ENCODE measurements at places on chromosomes 5 and 9.
A peak's percentile ranks its signal among the peaks of the same experiment; 100 is the strongest.

DNA sequence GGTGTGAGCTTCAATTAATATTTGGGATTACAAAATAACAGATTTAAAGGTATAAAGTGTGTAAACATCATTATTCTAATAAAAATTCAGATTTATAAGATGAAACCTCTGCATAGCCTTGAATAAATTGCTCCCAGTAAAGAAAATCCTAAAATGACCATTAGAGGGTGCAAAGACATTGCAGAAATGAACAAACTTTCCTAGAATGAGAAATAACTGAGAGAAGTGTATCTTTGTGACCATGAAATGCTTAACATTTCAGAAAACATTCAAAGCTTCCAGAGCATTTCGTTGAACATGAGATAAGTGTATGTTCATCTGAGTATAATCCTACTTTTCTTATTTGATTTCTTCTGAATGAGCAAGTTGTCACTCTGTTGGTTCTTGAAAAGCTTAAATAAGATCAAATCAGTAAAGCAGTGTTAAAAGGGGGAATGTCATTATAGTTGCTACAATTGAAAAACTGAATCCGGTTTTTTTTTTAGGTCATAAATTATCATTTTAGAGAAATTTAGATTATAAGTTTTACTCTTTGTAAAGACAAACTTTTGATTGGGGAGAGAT, 24.7 kb upstream of the NUDT12 start:
- DNase-seq: no peak

- no peak for DNase-seq
These were observed 127.1 kb downstream of the TRIO start for GRCh38 chr5:14270209-14270702.

DNA sequence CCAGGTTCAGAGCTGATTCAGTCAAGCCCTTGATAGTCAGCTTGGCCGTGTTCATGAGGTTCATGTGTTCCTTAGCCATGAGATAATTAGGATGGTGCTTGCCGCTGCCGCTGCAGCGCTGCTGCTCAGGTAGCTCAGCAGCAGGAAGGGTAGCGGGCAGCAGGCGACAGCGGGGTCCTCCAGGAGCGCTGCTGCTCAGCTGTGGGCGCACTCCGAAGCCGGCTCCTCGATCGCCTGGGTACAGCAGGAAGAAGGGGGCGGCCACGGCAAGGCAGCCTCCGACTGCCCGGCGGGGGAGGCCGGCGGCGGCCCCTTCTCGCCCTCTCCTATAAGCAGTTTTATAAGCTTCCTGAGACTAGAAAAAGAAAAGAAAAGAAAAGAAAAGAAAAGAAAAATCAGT, 1253.6 kb downstream of the EFNA5 start:
- DNase-seq: no peak

- DNase-seq: no peak
These were observed 84.4 kb downstream of the HTR4 start for GRCh38 chr5:148569948-148570347.

DNA sequence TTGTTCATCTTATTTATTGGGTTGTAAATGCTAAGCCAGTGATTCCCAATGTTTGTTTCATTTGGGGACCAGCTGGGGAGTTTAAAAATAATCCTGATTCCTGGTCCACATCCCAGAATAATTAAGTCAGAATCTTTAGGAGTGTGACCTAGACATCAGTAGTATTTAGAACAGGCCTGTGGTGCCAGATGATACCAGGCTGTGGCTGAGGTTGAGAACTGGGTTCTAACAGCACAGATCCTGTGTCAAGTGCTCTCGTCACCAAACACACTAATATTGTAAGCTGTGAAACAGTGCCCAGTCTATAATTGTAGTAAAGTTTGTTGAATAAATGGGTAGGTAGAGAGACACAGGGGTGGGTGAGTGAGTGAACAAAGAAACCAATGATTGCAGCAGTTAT, 172.1 kb upstream of the PPP1R2B start:
- no peak for DNase-seq

DNA sequence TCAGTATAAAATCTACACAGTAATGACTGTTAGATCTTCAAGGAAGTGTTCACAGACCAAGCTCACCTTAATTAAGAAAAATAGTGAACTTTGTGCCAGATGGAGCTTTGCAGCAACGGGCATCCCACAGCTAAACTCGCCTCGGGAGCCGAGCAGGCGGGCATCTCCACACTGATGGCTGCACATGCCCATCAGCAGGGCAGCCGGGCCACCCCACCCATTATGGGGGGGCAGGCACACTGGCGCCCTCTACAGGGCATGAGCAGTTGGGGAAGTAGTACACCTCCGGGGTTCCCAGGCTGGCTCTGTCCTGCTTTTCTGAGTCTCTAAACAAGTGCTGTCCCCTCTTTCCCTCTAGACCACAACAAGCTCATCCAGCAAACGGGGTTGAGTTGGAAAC, 21.6 kb downstream of the ANKS6 start:
- DNase-seq: no peak

DNA sequence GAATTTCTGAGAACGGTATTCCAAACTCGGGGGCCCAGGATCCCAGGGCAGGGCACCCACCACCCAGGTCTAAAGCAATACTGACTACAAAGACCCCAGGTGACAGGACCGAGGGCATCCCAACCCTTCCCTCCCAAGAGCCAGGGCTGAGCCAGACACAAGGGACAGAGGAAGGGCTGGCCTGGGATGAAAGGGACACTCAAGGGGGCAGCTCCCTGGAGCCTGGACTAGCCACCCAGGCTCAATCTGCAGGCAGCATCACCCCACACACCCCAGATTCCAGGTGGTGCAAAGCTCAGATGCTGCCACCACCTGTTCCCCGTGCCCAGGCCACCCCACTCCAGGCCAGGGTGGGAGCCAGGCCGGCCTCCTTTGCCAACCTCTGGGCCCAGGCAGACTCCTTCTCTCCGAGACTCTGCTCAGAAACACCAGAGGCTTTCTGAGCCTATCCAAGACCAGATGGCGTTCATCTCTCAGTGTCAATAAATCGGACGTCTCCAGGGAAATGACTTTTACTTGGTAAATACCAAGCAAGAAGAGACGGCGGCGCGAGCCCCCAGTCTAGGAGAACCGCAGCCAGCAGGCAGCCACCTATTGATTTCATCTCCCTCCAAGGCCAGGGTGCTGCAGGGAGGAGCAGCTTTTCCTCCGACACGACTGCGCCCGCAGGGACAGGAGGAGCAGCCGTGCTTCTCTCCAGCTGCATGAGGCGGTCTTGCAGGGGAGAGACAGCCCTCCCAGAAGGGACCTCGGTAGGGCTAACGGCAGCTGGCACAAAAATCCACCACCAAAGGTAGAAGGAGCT, 94.1 kb upstream of the ADAMTS2 start:
- no peak for DNase-seq

DNA sequence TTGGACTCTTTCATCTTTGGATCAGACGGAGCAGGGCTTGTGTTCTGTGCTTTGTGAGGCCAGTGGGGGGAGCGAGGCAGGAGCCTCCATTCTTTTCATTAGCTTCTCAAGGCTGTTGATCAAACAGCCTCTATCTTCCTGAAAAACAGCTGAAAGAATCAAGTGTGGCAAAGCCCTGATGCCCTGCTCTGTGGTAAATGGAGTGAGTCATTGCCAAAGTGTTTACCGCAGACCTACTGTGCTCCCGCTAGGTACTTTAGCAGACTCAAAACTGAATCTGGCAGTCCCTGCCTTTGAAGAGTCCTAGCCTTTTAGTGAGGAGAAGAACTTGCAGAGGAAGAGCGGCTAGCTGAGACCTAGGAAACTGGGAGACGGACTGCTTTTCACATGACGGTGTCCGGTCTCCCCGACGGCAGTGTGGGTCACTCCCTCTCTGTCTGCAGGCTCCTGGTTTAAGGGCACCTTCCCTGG, 3.3 kb downstream of the ANKRD33B start:
- no peak for DNase-seq

- no peak for DNase-seq
These were observed 2225.9 kb upstream of the C9orf72 start for GRCh38 chr9:29799227-29799626.

DNA sequence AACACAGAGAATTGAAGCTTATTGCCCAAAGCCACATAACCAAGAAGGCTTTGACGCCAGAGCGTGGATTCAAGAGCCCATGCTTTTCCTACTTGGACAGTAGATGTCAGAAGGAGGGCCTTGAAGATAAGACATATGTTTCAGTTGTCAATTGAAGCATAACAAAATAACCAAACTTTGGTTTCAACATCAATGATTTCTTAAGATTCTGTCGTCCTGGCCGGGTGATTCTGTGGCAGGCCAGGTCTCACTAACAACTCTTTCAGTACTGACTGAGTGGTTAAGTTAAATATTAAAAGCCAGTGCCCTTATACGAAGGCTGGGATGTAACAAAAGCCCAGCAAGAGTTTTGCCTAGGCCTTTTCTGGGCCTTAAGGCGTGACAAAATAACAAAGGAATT, 94.0 kb downstream of the RCL1 start:
- DNase-seq: no peak

DNA sequence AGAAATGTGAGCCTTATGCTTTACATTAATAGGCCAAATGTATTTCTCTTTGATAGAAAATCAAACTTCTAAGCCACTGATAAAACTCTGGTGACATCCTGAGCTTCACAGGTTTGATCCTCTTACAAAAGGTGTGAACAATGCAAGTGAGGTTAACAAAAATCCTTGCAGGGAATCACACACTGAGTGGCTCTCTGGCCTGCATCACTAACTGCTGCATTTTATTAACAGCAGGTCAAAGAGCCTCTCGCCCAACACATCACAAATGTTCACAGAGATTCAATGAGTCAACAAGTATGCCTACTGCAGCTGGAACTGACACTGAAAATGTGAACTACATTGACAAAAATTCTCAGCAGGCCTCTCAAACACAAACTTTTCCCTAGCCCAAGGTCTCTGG, 122.3 kb downstream of the SEMA5A start:
- DNase-seq: no peak

GRCh38 chr5:50352382-50352781, 88.7 kb downstream of the EMB start:
- DNase-seq: no peak

- peak; percentile 47 for DNase-seq
These were observed 718 bp upstream of the DENND4C start for GRCh38 chr9:19229595-19230354.

DNA sequence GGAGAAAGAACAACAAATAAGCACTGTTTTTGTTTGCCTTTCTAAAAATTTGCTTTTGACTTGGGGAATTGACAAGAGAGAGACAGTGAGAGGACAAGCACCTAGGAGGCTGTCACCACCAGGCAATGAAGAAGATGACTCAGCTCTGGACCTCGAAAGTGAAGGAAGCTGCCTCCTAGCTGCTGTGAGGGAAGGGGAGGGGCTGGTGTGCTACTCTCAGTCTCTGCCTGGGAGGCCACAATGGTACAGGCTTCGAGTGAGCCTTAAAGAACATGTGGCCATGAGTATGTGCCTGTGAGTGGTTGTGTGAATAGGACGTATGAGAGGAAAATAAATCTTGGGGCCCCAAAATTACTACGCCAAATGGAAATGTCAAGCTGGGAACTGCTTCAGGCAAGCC, 7.1 kb upstream of the PLK2 start:
- DNase-seq: no peak

GRCh38 chr5:137933491-137933911, 44.2 kb downstream of the PKD2L2 start:
- no peak for DNase-seq

DNA sequence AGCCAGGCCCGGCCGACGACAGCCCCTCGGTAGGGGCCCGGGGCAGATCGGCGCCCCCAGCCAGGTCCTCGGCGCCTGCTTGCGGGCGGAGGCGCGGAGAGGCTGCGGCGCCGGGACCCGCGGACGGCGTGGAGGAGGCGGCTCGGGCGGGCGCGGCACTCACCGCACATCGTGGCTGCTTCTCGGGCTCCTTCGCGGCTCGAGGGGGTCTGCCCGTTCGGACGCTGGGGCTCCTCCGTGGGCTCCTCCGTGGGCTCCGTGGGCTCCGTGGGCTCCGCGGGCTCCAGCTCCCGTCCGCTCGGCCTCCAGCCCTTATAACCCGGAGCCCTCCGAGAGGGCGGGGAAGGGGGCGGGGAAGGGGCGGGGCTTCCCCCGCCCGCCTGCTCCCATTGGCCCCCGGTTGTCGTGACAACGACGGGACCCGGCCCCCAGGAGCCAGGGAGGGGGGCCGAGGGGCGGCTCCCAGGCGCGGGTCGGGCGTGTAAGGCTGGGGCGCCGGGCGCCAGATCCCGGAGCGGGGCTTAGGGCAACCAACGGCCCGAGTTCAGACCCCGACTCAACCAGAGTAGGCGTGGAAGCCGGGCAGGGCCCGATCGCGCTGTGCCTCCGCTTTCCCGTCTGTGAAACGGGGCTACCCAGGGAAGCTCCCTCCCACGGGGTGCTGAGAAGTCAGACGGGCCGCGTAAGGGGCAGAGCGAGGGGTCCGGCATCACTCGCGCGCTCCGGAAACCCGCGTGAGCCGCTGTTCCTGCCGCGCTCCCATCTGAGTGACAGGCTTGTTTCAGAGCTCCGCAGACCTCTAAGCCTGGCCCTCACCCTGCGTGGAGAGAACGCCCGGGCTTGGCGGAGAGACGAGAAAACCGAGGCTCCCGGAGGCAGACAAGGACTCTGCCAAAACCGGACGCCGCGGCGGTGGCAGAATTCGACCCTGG, at the start of gene GFPT2:
Gene GFPT2, minus strand, starts transcription at position 289 of the 932 bp plus-strand sequence. Its CDS starts 119 bp downstream, at position 170.
- DNase-seq: peak; percentile 47

DNA sequence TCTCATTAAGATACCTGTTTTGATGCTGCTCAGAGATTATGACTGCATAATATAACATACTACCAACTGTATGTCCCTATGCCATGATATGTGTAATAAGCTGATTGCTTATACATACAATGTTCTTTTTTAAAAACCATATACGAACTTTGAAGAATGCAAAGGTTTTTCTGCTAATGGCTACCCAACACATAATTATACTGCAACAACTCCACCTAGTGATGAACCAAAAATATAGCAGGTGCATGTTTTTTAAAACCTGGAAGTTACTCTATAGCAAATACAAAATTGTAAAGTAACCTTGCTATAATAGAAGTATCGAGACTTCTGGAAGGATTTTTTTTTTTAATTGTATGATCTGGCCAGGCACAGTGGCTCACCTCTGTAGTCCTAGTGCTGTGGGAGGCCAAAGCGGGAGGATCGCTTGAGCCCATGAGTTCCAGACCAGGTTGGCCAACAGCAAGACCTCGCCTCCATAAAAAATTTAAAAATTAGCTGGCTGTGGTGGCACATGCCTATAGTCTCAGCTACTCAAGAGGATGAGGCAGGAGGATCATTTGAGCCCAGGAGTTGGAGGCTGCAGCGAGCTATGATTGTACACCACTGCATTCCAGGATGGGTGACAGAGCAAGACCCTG, 49.1 kb downstream of the HOMER1 start:
- no peak for DNase-seq

GRCh38 chr5:43543434-43543833, 13.4 kb downstream of the PAIP1 start:
- DNase-seq: no peak

- DNase-seq: no peak
These were observed 133.9 kb upstream of the ZNF618 start for GRCh38 chr9:113741886-113742854.

DNA sequence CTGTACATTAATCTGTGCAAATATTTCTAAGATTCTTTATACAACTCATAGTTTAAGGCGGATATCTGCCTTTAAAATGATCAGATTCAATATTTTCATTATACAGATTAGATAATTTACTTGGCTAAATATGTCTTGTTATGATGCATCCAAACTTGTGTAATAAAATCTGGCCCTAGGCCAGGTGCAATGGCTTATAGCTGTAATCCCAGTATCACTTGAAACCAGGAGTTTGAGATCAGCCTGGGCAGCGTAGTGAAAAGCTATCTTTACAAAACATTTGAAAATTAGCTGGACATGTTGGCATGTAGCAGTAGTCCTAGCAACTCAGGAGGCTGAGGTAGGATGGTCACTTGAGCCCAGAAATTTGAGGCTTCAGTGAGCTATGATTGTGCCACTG, 2002.2 kb upstream of the ACO1 start:
- DNase-seq: no peak

Data from activated CD4-positive, CD25-positive, alpha-beta regulatory T cell (primary cell).